Activated T-cell treated with anti-CD3 and anti-CD28 coated beads for 48 hours (primary cell): ENCODE measurements at places on chromosomes 5 and 9.
A peak's percentile ranks its signal among the peaks of the same experiment; 100 is the strongest.

DNA sequence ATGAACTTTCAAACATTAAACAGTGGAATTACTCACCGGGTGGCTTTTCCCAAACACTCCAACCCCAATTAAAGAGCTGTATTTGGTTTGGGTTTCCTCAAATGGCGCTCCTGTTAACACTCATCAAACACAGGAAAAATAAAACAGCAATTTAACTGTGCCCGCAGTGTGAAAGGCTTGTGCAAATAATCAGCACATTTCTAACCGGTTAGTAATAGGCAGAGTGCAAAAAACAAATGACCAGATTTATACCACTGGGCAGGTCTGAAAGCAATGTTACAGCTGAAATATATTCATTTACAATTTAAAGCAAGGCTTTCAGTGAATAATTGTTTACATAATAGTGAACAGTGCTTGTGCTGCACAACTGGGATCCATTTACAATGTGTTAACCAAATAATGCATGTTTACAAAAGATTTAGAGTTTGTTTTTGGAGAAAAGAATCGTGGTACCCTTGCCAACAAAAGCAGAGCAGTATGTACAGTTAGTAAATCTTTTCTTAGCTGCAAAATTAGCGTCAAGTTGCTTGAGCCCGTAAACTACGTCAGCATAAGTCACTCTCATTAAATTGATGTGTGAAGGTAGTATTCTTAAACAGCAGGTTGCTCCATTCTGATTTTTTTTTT lies 662.9 kb upstream of the ZNF608 start:
- DNase-seq = no peak

- no peak for DNase-seq
These were observed 113.9 kb downstream of the DCP2 start for GRCh38 chr5:113090336-113091106.

GRCh38 chr5:136276946-136277345 lies 84.0 kb upstream of the SMIM32 start:
- no peak for DNase-seq

- no peak for DNase-seq
These were observed 34.6 kb upstream of the COL15A1 start for GRCh38 chr9:98908897-98909634.

DNA sequence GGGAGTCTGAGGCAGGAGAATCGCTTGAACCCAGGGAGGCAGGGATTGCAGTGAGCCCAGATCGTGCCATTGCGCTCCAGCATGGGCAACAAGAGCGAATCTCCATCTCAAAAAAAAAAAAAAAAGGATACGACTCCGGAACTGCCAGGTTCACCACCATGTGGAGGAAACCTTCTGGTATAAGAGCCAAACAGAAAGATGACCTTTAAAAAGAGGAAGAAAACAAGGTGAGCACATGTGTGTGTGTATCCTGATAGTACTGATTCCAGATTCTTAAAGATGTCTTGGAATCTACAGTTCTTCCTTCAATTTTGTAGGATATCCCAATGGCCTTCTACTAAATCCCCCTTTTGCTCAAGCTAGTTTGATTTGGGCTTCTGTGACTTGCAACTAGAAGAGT lies 33.7 kb downstream of the FBXO10 start:
- DNase-seq = no peak

- no peak for DNase-seq
These were observed 117.4 kb downstream of the NPR3 start for GRCh38 chr5:32828492-32828891.

DNA sequence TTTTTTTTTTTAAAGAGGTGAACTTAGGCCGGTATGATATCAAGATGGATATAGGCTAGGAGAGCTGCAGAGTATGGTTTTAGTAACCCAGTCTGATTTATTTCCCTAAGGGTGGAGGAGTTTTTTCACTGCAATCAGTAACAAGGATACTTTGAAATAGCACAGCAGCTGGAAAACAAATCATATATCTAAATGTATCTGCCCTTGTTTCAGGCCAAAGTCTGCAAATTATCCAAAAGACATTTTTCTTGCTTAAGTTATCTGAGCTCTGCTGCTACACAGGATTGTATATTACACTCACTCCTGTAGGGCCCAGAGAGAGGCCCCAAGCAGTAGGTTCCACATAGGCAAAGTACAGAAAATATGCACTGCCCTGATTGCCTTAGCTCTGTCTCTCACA lies 222.4 kb downstream of the NTRK2 start:
- DNase-seq = no peak

- DNase-seq = peak; percentile 63
These were observed 113.0 kb downstream of the GAPVD1 start for GRCh38 chr9:125374443-125375309.

- DNase-seq = no peak
These were observed 23.1 kb downstream of the TRIM7 start for GRCh38 chr5:181181650-181182565.

- DNase-seq = no peak
These were observed 2.0 kb upstream of the MAT2B start for GRCh38 chr5:163503106-163504078.

- no peak for DNase-seq
These were observed 74.6 kb downstream of the SNX24 start for GRCh38 chr5:122919969-122920368.

- DNase-seq = no peak
These were observed 25.0 kb downstream of the NRG2 start for GRCh38 chr5:140018096-140018481.

DNA sequence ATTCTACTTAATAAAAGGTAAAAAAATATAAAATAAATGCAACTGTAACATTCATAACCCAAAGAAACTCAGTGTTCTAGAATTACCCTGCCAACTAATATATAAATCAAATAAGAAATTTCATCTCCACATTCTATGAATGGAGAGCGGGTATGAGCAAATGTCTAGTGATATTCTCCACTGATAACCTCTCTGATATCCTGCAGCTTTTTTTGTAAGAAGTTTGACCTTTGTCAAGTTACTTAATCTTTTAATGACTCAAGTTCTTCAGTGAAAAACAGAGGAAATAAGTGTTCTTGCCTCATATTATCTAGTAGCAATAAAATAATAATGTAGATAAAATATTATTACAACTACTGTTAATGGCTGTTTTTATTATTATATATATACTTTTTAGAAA lies 1275.6 kb upstream of the CDH9 start:
- DNase-seq = no peak

DNA sequence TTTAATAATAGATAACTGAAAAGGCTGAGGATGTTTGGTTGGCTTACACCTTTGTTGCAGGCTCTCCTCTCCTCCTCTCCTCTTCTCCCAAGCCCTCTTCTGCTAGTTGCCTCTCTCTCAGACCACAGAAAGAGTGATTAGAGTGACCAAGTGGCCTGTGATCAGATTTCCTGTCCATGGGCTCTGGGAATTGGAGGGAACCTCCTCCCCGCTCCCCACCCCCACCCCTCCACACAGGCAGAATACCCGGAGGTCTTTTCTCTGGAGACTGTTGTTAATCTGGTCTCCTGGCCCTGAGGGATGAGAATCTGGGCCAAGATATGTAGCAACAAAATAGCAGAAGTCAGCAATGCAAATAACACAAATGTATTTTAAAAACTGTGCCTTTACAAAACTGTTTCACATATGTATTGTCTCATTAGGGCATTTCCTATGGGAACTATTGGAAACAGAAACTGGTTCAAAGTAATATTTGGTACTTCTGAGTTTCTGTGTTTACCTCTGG lies 361.3 kb downstream of the NR2F1-AS1 start:
- no peak for DNase-seq

- no peak for DNase-seq
These were observed 954 bp downstream of the TBCA start for GRCh38 chr5:77774981-77775789.

DNA sequence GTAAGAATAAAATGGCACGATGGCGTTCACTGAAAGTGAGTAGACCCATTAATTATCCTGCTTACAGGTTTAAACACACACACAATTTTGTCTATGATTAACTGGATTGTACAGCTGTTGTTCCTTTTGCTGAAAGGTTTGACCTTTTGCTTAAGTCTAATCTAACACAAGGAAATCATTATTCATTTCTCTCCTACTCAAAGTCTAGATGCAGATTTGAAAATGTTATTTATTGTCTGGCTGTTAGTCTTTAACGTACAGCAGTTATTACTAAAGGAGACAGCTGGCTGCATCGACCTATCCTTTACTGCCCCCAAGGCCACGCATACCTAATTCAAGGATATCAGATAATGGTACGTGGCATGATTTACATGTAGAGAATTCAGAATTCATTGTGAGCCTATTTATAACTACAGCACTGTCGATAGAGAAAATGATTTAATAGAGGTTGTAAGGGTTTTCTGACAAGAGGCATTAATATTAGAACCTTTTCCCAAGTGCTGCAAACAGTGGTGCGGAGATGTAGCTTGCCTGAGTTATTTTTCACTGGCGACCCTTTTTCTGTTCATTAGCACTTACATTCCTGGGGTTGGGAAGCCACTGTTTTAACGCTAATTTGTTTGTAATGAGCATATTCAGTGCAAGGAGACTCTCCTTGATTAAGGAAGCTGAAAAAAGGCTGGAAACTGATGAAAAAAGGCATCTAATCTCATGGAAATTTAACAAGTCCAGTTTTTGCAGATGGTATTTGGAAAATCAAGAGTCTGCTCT lies 368.4 kb upstream of the GRAMD2B start:
- no peak for DNase-seq

DNA sequence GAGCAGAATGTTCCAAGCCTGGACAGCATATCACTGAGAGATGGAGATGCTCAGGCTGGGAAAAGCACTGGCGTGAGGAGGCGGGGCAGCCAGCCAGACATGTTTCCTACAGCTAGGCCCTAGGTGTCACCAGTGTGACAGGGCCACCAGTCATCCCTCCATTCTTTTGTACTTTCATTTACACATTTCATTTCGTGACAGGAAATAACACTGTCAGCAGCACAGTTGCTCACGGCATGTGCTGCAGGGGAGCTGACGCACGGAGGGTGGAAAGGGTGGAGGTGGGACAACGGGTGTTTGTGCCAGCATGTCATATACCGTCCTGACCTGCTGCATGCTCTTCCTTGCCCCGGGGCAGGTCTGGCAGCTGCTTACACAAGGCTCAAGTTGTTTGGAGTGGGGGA lies 14.8 kb upstream of the CEMIP2 start:
- peak; percentile 77 for DNase-seq

DNA sequence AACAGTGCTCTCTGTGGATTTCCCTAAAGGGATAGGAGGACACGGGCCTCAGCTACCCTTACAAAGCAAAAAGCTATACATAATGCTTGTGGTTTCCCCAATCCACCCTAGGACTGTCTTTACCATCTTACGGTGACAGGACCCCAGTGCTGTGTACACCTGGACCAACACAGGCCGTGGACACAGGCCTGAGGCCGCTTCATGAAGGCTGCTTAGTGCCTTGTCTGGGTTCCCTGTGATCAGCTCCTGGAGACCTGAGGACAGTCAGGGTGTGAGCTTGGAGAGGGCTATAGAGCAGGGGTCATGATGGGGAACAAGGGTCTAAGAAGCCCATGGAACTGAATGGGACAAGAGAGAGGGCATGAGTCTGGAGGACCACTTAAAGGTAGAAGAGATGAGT lies 2.9 kb downstream of the FANCG start:
- no peak for DNase-seq

GRCh38 chr9:21326526-21327139 lies 8.6 kb downstream of the KLHL9 start:
- no peak for DNase-seq

DNA sequence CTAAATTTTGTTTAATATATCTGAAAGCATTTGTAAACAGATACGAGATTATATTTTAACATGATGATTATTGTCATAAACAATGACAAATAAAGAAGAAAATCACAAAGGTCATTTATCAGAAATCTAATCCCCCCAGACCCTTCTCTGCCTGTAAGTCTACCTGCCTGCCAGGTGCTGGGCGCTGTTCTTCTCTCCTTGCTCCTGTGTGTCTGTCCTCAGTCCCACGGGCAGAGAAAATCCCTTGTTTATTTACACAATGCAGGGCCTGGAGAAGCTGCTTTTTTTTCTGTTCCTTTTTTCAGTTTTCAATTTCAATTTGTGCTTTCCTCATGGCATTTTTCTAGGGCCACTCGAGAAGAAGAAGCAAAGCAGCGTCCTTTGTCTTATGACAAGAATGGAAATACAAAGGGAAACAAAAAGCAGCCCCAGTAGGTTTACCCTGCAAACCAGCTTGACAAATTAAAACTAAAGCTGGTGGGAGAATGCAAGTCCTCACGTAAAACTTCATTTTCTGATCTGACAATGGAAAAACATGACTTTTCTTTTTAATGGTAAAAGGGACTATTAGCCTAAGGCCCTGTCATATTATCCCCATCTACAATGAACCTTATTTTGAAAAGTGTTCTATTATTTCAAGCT lies 282.4 kb upstream of the KLF9 start:
- DNase-seq = no peak

DNA sequence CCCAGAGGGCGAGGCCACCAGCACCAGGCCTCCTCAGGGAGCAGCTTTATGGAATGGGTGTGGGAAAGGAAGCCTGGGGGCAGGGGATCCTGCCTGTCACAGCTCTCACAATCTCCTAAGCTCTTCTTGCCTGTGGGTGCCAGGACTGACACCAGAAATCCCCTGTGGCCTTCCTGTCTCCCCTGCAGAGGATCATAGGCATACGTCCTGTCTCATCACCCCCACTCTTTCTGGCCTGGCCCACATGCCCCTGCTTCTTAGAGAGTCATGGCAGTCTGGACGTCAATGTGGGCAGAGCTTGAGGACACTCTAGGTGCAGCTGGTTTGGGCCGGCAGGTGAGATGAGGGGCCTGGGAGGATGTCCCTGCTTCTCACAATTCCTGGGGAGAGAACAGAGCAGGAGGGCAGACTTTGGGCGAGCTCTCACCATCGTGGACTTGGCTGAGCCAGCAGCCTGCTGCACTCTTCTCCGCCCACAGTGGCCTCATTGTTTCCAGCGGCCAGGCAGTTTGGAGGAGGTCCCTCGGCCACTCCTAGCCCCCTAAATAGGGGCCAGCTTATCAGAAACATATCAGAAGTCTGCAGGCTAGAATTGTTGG lies 67.3 kb upstream of the ZFR start:
- no peak for DNase-seq

- DNase-seq = no peak
These were observed 342.5 kb downstream of the SPATA31D1 start for GRCh38 chr9:82331079-82331478.

DNA sequence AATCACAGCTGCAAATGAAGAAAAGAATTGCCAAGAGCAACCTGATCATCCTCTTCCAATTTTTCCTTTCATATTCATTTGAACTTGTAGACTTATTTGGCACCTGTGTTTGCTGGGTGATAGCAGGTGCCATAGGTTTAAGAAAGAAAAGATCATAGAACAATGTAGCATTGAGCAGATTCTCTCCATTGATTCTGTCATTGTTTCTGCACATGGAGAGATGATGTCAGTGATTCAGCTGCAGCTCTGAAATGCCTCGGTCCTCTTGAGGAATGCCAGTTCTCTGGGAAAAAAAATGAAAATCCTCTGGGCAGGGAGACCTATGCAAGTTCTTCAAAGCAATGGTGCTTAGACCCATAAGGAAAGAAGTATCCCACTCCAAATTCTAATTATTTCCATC lies 418.1 kb upstream of the KLF4 start:
- no peak for DNase-seq

- no peak for DNase-seq
These were observed 180.7 kb downstream of the KDM4C start for GRCh38 chr9:6938447-6938846.
